AG20443 (cell line): ENCODE measurements at places on chromosomes 6 and 20.

- DNase-seq: peak; percentile 94
These were observed 61.2 kb downstream of the IGF2R start for GRCh38 chr6:160030103-160030502.

DNA sequence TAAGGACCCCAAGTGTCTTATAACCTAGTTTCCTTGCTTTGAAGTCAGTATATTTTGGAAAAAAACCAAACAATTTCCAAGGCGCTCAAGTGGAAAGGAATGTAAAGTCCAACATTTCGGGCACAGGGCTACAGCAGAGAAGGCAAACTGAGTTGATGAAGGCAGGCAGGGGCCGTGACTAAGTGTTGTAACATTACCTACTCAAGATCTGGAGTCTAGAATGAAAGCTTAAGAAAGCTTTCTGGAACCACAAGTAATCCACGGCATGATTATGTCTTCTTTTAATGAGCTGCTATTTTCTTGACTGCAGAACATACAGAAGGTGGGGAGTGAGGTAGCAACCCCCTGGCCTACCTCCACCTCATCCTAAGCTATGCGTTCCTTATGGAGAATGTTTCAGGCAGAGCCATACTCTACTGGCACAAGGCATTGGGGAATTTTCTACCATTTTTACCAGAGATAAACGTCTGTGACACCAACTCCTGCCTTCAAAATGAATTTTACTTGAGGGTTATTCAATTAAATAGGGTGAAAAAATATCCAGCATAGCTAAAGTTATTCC, 4.3 kb downstream of the PPP1R10 start:
- DNase-seq: no peak

GRCh38 chr6:1665214-1665613, 55.5 kb downstream of the FOXC1 start:
- DNase-seq: no peak

- DNase-seq: no peak
These were observed 2.7 kb downstream of the FBXO9 start for GRCh38 chr6:53067849-53068361.

GRCh38 chr20:39674842-39675241, 712.7 kb downstream of the DHX35 start:
- no peak for DNase-seq

DNA sequence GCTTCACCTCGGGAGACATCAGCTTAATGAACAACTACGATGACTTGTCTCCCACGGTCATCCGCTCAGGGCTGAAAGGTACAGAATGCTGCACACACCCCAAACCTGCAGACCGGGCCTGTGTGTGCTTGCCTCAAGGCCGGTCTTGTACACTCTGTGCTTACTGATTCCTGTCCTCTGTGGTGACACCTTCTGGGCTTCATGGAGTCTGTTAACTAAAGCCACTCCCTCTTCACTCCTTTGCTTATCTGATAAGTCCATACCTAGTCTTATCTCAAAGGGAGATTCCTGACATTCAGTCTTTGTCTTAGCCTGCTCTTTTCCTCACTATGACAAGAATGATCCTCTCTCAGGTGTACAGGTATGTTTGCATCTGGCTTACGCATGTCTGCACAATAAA, 107.7 kb upstream of the TMEM181 start:
- no peak for DNase-seq

DNA sequence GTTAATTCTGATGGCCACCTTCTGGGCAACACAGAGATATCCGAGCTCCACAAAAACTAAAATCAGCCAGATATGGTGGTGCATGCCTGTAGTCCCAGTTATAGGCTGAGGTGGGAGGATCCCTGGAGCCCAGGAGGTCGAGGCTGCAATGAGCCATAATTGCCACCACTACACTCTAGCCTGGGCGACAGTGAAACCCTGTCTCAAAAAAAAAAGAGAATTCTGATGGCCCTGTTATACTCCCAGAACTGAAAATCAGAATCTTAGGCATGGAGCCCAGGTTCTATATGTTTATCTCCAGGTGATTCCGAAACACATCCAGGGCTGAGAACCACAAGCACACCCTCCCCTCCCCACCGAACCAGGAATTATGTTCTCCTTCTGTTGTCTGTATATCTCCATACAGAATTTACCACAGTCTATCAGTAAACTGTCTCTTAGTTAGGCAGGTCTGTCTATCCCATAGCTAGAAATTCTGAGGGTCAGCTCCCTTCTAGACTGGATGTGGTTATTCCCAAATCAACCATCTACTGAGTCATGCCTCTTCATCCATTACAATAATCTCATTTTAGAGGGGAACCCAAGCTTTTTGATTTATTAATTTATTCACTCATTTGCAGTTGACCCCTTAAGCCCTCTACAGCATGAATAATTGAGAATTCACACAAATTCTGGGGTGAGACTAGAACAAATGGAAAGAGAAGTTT, 24.8 kb upstream of the CCND3 start:
- no peak for DNase-seq

GRCh38 chr6:158387036-158387435, 74.8 kb downstream of the TULP4 start:
- DNase-seq: no peak

GRCh38 chr20:60497298-60498035, 539.2 kb downstream of the CDH26 start:
- DNase-seq: no peak

DNA sequence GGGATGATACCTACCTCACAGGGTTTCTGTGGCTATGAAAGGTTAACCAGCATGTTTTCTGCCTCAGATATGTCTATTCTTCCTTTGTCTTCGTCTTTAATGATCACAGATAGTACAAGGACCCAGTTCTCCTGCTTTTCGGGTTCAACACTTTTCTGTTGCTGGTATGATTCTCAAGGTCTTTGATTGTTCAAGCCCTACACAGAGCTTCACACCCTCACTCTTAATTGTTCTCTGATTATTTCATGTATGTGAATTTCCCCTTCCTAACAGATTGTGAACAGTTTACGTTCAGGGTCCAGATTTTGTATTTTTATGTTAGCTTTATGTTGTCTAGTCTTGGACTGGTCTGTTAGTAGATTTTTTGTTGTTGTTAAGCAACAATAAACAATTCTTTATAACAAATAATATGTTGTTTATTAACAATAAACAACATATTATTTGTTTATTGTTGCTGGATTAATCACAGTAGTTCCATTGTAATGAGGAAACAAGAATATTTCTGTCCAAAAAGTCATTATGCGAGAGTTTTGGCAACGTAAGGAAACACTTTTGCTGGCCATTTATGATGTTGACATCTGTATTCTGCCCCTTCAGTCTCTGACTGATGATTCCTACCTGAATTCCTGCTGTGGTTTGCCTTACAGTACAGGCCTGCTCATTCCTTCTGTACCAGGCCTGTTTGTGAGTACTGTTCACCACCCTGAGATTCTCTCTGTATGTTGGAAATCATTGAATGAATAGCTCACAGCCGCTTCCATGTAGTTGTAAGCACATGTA, 27.2 kb upstream of the TULP4 start:
- DNase-seq: no peak

DNA sequence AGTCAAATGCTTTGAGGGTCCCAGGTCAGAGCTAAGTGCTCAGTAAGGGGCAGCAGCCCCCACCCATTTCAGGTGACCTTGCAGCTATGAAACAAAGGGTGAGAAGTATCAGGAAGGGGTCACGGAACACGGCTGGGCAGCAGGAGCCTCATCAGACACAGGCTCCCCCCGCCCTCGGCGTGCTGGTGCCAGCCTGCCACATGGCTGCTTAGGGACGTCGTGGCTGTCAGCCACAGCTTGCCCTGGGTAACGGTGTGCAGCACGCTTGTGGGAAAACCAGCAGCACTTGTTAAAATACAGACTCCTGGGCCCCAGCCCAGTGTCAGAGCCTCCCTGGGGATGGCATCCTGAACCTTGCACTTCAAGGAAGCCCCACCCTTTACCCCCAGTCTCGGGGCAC, 39.3 kb downstream of the SSR1 start:
- DNase-seq: no peak

- no peak for DNase-seq
These were observed 330.0 kb downstream of the NRN1 start for GRCh38 chr6:5676701-5677100.

DNA sequence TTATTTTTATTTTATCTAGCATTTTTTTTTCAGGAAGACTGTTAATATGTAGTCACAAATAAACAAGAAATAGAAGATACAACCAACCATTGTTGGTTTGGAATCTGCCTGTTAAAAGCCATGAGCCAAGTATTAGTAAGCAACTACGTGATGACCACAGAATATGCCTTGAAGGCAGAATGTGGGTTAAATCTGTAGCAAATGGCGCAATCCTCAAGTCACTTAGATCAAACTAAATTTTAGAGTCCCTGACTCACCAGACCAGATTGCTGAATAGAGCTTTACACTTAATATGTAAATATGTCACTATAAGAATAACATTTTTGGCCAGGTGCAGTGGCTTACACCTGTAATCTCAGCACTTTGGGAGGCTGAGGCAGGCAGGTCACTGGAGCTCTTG, 800.1 kb upstream of the CITED2 start:
- DNase-seq: peak; percentile 86

- no peak for DNase-seq
These were observed 12.3 kb downstream of the RIN2 start for GRCh38 chr20:19770375-19770774.

- no peak for DNase-seq
These were observed 86.0 kb downstream of the AFG1L start for GRCh38 chr6:108380876-108381275.

DNA sequence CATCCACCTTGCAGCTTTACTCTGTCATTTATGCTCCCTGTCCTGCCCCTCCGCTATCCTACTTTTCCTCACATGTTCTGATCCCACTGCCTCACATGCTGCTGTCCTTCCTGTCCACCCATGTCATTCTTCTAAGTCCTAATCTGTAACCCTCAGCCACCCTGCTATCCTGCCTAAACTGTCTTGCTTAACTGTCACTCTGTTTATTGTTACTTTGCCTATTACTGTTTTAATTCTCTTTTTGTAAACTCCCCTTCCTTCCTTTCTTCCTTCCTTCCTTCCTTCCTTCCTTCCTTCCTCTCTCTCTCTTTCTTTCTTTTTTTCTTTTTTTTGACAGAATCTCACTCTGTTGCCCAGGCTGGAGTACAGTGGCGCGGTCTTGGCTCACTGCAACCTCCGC, 1.4 kb downstream of the CUL9 start:
- DNase-seq: no peak

DNA sequence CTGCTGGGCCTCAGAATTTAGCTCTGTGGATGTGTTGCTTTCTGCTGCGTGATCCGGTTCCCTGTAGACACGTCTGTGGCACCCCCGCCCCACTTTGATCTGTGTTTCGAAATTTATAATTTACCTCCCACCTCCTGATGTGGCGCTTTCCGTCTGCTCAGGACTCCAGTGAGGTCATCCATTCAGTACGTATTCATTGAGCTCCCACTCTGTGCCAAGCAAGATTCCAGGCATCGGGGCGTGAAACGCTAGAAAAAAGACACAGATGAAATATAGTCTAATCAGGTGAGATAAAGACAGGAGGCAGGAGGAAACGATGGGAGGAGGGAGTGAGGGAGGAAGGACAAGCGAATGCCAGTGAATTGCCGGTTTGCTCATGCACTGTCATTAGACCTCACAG, 431.9 kb upstream of the SULF2 start:
- no peak for DNase-seq

DNA sequence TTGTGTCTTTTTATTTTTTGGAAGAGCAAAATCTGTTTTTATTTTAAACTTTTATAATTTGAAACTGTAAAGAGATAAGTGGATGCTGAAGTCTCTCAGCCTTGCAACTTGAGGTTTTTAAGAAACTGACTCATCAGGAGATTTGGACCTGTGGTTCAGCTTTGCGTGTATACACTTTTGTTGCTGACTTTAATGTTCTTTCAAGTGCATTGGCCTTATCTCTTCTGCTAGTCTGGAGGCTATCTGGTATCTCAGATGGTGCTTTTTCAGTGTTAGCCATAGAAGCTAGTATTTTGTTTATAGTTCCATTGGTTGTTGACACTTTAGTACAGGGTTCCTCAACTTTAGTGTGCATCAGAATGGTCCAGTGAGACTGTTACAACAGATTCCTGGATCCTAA, 504.0 kb upstream of the SPTLC3 start:
- no peak for DNase-seq

GRCh38 chr20:46920114-46920513, 25.5 kb downstream of the EYA2 start:
- DNase-seq: no peak

DNA sequence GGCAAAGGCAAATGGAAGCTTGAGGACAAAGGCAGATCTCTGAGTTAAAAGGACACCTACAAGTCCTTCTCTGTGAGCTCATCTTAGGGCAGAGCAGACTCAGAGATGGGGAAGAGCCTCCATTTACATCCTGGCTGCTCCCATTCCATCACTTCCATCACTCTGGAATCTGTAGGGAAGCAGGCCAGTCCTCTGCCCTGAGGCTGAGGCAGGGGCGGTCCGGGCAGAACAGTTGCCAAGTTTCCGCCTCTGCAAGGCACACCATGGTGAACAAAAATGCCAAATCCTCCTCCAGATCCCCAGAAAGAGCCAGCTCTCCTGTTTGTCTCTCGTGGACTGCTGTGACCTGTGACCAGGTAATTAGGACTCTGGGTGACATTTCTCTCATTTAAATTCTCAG, 209.6 kb upstream of the SSTR4 start:
- no peak for DNase-seq

GRCh38 chr6:36716476-36717093, 19.0 kb downstream of the RAB44 start:
- no peak for DNase-seq

DNA sequence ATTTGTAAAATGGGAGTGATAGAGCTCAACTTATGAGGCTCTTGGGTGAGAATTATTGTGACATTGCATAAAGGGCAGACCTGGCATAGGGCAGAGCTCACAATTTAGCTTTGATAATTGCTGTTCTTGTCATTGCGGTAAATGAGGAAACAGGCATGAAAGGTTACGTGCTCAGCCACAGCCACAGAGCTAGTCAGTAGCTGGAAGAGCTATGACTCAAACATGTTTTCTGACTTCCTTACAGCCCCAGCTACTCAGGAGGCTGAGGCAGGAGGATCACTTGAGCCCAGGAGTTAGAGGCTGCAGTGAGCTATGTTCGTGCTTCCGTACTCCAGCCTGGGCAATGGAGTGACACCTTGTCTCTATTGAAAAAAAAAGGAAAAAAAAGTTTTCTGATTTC, 3.5 kb upstream of the GHRH start:
- no peak for DNase-seq

DNA sequence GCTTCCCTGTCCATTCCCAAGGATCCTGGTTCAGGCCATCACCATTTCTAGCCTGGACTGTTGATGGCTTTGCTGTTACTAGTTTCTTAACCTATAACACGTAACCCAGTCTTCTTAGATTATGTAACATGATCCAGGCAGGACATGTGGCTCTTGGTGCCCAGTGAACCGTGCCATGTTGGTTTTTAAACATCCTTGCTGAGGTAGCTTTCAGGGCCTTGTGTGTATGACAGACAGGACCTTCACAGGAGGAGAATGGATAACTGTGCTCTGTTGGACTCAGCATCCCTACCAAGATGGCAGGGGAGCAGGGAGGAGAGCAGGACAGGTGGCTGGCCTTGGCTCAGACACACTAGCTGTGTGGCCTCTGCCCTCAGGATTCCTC, 46.8 kb downstream of the PANK2 start:
- no peak for DNase-seq

DNA sequence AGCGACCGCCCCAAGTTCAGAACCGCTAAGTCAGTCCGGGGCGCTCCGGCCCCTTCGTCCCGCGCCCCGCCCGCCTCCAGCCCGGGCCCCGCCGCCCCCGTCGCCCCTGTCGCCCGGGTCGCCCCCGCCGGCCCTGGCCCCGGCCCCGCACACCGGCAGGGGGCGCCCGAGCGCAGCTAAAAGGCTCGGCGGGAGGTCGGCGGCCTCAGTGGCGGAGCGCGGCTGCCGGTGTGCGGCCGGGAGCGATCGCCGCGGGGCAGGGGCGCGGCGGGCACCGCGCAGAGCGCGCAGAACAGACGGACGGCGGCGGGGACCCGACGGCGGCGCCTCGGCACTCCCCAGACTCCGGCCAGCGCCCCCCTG, at the start of gene FNDC1:
FNDC1 (plus strand) TSS at position 208 of the 363 bp plus-strand sequence. CDS start 197 bp downstream, outside the sequence.
- peak; percentile 86 for DNase-seq
